ENCODE measurements at places on chromosomes 11 and 22.

DNA sequence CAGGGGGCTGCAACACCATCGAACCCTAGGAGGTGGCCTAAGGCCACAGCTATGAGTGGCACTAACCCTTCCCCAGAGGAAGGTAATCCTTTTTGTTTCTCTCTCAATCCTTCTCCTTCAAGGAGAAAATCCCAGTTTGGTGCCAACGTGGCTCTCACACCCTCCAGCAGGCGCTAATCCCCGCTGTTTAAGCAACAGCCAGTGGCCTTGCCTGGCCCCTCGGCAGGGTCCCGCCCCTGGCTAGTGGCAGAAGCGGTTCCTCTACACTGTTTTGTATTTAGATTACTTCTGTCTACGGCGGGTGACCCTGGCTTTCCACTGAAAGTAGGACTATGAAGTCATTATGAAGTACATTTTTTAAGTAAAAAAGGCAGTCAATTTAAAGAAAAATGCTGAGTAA lies 15.5 kb downstream of the GNAZ start:
- no peak for DNase-seq
- no peaks in the 10 kb centered on the region for H3K36me3 ChIP-seq
- H3K4me3 ChIP-seq = no peak overlapping the region
- no peak overlapping the region for H3K27ac ChIP-seq
- H3K4me1 ChIP-seq = no peaks in the 10 kb centered on the region
- H3K27me3 ChIP-seq = no peaks in the 10 kb centered on the region

DNA sequence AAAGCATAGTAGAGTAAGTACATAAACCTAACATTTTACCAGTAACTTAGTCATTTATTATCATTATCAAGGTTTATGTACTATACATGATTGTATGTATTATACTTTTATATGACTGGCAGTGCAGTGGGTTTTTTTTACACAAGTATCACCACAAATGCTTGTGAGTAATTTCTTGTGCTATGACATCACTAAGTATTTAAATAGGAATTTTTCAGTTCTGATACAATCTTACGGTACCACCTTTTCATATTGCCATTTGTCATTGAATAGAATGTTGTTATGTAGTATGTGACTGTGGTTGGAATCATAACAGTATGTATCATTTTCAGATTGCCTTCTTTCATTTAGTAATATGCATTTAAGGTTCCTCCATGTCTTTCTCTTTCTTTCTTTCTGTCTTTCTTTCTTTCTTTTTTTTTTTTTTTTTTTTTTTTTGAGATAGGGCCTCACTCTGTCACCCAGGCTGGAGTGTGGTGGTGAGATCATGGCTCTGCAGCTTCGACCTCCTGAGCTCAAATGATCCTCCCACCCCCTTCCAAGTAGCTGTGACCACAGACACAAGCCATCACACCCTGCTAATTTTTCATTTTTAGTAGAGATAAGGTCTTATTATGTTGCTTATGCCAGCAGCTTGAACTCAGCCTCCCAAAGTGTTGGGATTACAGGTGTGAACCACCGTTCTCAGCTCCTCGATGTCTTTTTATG lies 18.6 kb downstream of the ATM start:
- peaks cover 79% of the 10 kb centered on the region for H3K4me1 ChIP-seq
- peaks cover 5% of the 10 kb centered on the region for H3K36me3 ChIP-seq

DNA sequence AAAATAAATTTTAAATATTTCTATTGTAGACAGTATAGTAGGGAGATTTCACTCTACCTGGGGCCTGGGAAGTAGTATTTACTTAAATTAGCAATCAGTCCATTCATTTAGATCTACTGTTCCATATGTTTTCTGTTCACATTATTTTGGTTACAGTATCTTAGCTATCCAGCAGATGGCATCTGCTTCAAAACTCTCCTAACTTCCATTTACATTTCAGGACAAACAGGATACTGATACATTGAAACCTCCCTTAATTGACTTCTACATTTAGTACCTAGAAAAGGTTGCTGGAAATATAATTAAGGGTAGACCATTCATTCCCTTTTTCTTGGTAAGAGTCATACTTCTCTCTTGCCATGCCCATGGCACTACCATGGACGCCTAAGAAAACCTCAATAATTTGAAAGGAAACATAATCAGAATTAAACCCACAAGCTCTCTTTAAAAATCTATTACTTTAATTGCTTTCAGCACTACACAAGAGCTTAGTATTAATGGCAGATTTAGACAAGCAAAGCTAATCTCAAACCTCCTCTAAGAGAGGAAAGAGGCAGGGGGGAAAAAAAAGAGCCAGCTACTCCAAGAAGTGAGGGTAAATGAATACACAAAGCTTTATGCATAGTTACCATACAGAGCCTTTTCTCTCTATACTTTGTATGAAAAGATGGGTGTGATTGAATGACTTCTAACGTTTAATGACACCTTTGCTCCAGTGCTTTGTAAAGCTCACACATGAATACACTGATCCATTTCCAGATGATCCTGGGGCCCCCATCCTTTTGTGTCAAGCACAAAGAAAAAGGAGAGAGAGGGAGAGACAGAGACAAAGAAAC lies 131.2 kb upstream of the MTMR2 start:
- DNase-seq = no peak
- H3K4me3 ChIP-seq = peak overlapping the region; percentile 15
- no peaks in the 10 kb centered on the region for H3K27me3 ChIP-seq
- peaks cover 95% of the 10 kb centered on the region for H3K4me1 ChIP-seq
- peak overlapping the region; percentile 92 for H3K27ac ChIP-seq

- peaks cover 15% of the 10 kb centered on the region for H3K4me1 ChIP-seq
- no peaks in the 10 kb centered on the region for H3K27me3 ChIP-seq
- peak overlapping the region; percentile 84 for H3K27ac ChIP-seq
- peak overlapping the region; percentile 64 for H3K4me3 ChIP-seq
- DNase-seq = peak; percentile 75
Measured at GRCh38 chr11:47394322-47395222, 13.8 kb upstream of the SLC39A13 start.

DNA sequence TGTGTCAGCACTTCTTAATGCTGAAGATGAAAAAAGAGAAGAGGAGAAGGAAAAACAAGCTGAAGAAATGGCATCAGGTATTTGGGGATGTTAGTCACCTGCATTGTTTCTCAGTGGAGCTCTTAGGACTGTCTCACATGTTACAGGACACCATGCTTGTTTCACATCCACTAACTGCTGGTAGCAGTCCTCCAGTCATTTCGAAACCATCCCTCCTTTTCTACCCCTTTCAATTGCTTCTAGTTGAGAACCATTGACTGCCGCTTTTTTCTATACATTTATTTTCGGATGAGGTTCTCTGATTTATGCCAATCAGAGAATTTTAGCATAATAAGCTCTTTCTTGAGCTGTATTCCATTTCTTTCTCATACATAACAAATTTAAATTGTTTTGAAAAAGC lies 21.5 kb downstream of the BIRC2 start:
- peaks cover 38% of the 10 kb centered on the region for H3K4me1 ChIP-seq
- no peaks in the 10 kb centered on the region for H3K27me3 ChIP-seq
- no peak for DNase-seq
- H3K27ac ChIP-seq = peak overlapping the region; percentile 92
- H3K4me3 ChIP-seq = no peak overlapping the region
- H3K36me3 ChIP-seq = peaks cover 39% of the 10 kb centered on the region

DNA sequence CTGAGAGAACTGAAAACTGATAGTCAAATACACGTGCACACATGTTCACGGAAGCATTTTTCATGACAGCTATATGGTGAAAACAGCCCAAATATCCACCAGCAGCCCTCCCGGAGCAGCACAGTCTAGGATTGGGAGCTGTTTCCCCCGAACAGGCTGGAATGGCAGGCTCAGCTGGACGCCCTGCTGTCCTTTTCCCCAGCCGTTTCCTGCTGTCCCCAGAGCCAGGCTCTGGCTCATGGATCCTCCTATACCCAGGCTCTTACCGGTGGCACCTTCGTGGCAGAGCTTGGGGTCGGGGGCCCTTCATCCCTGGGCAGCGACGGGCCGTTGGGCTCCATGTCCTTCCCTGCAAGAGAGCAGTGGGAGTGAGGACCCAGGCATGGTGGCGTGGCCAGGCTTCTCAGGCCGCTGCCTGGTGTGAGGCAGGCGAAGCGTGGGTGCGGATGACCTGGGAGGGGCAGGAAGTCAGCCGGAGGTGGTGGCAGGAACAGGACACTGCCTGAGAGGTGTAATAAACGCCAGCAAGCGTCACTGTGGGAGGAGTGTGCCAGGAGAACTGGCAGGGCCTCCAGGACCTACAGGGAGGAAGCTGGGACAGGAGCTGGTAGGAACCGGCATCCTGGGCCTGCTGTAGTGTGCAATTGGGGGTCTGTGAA lies 38.8 kb downstream of the OSBPL5 start:
- no peak overlapping the region for H3K27ac ChIP-seq
- no peak overlapping the region for H3K4me3 ChIP-seq
- no peaks in the 10 kb centered on the region for H3K27me3 ChIP-seq
